ENCODE measurements at places on chromosomes 11 and 22.

GRCh38 chr11:19711911-19712280 is 741 bp upstream of the NAV2 start:
- DNase-seq, result no peak

DNA sequence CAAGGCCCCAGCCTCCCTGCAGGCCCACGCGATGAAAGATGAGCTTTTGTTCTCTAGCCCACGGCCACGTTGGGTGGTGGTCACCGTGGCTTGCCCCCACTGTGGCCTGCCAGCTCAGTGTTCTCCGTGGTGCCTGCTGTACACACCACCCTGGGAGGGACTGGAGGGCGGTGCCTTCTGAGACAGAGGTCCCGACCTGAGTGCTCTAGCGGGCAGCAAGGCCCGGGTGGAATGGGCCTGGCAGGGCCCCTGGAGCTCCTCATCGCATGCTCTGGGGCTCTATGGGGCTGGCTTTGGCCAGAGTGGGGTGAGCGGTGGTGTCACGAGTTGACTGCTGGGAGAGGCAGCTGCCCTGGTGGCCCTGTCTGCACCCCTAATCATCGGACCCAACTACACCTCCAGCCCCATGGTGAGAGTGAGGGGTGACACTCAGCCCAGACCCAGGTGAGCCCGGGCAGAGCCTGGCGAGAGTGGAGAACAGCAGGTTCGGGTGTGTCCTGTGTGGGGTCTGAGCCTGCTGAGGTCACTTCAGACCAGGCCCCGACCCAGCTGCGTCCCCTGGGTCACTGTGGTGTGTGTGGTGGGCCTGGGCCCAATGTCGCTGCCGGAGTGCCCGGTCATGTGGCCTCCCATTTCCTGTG is 541.9 kb downstream of the TBC1D22A start:
- DNase-seq, result no peak

GRCh38 chr11:34907934-34908593 is 8.1 kb downstream of the APIP start:
- DNase-seq, result no peak

DNA sequence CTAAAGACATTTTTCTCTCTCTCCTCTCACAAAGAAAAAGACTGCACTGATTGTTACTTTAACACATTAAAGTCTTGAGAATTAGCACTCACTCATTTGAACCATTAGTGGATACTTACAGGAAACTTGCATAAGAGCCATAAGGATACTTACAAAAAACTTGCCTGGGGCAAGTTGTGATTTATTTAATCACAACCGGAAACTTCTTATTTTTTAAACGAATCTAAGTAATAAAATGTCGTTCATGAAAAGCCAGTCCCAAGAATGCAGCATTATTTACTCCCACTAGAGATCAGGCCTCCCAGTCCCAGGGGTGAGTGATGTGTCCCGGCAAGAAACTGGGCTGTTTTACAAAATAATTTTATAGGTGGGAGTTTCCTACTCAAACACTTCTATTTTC is 59.3 kb upstream of the TTC12 start:
- no peak for DNase-seq

- peak; percentile 66 for DNase-seq
Observed at GRCh38 chr11:93005239-93005638, 35.8 kb downstream of the MTNR1B start.
